ENCODE measurements at places on chromosomes 7 and 10.

DNA sequence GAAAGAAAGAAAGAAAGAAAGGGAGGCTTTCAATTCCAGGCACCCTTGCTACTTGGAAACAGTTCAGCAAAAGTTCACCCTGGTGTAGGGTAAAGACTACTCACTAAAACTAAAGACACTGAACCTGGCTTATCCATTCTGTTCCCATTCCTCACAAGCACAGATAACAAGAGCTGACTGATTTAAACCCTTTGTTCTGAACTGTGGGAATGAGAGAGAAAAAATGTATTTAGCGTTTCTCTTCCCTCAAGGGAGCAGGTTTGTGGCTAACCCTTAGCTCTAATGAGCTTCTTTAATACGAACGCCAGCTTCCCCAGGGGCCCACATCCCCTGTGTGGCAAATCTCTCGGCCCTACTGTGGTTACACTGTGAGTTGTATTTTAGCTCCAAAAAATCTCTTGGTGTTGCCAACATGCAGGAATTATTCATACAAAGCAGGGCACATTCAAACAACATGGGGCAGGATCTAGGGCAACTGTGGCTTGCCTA, 23.3 kb downstream of the PRTFDC1 start:
- no peak for DNase-seq

DNA sequence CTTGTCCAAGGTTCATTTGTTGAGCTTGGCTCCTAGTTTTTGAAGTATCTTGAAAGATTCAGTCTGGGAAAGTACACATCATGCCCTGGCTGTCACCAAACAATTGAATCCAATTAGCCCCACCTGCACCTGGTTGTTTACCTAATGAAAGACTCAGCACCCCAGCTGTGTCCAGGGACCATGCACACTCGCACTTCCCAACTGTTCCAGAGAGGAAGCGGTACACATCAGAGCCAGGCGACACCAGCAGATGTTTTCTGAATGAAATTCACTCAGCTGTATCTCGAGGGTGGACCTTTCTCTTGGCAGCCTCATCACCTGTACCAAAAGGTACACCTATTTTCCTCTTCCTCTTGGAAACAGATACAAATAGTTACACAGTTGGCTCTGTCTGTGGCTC, 216.4 kb upstream of the LRGUK start:
- DNase-seq: no peak

- DNase-seq: no peak
Measured at GRCh38 chr10:29412485-29412884, 123.6 kb downstream of the LYZL1 start.

GRCh38 chr7:135966341-135967043, 10.7 kb downstream of the MTPN start:
- DNase-seq: no peak

DNA sequence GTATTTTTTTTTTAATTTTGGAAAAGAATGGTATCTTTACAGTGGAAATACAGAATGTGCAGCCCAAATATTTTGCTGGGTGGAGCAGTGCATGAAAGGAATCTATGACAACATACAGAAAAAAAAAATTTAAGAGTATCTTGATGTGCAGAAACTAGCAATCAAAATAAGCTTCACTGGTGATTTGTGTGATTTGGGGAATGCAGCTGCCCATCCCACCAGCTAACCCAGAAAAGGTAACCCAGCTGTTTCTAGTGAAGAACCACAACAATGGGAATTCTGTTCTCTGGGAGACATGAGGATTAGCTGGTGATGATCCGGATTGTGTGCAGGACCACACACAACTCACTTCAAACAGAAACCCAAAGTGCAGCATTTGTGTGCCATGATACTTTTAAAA, 375.5 kb downstream of the SEMA3D start:
- no peak for DNase-seq

- DNase-seq: no peak
Measured at GRCh38 chr7:69515495-69516212, 82.6 kb upstream of the AUTS2 start.
